ENCODE measurements at places on chromosomes 5 and 9. TPM values are rescaled to one million over a fixed set of nuclear protein-coding genes. Genes with fewer than 3 reads are reported as not detected.

Gene DYNC2I2
- total RNA-seq: 54.9 TPM

Gene PCDHAC2
- total RNA-seq: 0.13 TPM

Gene TMC1
- total RNA-seq: 0.25 TPM

Gene PRSS3
- total RNA-seq: 12.8 TPM

Gene STK32A
- 0.25 TPM for total RNA-seq

Gene SLC6A19
- total RNA-seq: not detected

Gene SNCB
- 0.76 TPM for total RNA-seq

Gene FRMD3
- total RNA-seq: 0.76 TPM

Gene OR1J2
- not detected for total RNA-seq

Gene KCNN2
- 3.4 TPM for total RNA-seq

Gene KCNV2
- total RNA-seq: not detected

Gene CDH12
- total RNA-seq: not detected

Gene LCN10
- 0.13 TPM for total RNA-seq

Gene TPPP
- total RNA-seq: 0.13 TPM

Gene TXNDC8
- total RNA-seq: not detected

Gene NR4A3
- under 0.01 TPM for total RNA-seq

Gene NRG2
- 0.51 TPM for total RNA-seq

Gene CER1
- not detected for total RNA-seq

Gene GCNT1
- 6.3 TPM for total RNA-seq

Gene IFNA21
- total RNA-seq: not detected

Gene SMIM3
- 4.8 TPM for total RNA-seq

Gene PCDHA9
- total RNA-seq: under 0.01 TPM

Gene MCC
- 19.0 TPM for total RNA-seq

Gene C5
- 1.6 TPM for total RNA-seq

Gene OMD
- total RNA-seq: not detected

Gene PFN3
- not detected for total RNA-seq

Gene CMYA5
- total RNA-seq: under 0.01 TPM

Gene ACOT12
- not detected for total RNA-seq

Gene IL5
- not detected for total RNA-seq

Gene GDA
- total RNA-seq: not detected

Gene GABRA6
- not detected for total RNA-seq

Gene C9orf50
- not detected for total RNA-seq

Gene BARHL1
- not detected for total RNA-seq

Gene HAPLN1
- total RNA-seq: not detected

Gene CCDC180
- 0.51 TPM for total RNA-seq

Gene NEURL1B
- total RNA-seq: 3.5 TPM

Gene TICAM2
- total RNA-seq: 0.25 TPM

Gene PCDHGA2
- 0.39 TPM for total RNA-seq
